Thoracic aorta (tissue), 2 donors: ENCODE measurements at places on chromosomes 2 and 18.
A peak's percentile ranks its signal among the peaks of the same experiment; 100 is the strongest.

- peak overlapping the region; percentile 44 for H3K4me3 ChIP-seq
- no peaks in the 10 kb centered on the region for H3K36me3 ChIP-seq
These were observed 69.6 kb downstream of the MAP4K4 start for GRCh38 chr2:101766871-101767739.

- no peaks in the 10 kb centered on the region for H3K36me3 ChIP-seq
- no peak overlapping the region for H3K4me3 ChIP-seq
- DNase-seq: no peak
- no peaks in the 10 kb centered on the region for H3K27me3 ChIP-seq
- no peak overlapping the region for H3K27ac ChIP-seq
These were observed 91.0 kb downstream of the TMEM185B start for GRCh38 chr2:120132190-120132589.

DNA sequence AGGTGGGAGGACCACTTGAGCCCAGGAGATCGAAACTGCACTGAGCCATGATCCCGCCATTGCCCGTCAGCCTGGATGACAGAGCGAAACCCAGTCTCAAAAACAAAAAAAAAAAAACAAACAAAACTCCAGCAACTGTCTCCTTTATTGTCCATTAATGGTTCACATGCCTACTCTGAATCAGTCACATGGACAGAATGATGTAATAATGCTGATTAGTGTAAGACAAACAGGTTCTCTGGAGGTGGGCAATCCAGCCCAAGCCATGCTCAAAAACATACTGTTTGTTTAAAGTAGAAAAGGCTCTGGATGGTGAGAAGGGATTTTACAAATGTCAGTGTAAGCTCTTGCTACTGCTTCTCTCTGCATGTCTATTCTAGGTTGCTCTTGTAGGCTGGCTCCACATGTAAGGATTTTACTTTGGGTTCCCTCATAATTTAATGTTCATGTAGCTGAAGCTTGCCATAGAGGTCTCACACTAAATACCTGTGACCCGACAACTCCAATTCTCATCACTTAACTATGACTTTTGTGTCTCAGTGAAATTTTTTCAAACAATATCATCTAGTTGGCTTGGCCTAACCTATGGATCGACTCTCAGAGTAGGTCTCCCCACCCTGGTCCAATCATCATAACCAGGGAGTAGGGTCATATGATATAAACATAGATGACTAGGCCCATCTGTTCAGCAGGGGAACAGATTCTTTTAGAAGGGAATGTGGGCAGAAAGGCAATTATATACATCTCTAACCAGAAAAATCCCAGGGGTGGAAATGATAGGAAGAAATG is 83.9 kb upstream of the SLC39A10 start:
- H3K4me3 ChIP-seq: no peak overlapping the region
- no peak for DNase-seq
- H3K36me3 ChIP-seq: no peaks in the 10 kb centered on the region
- H3K4me1 ChIP-seq: no peaks in the 10 kb centered on the region
- H3K27me3 ChIP-seq: no peaks in the 10 kb centered on the region

- DNase-seq: no peak
- H3K27me3 ChIP-seq: no peaks in the 10 kb centered on the region
- H3K27ac ChIP-seq: no peak overlapping the region
- no peaks in the 10 kb centered on the region for H3K36me3 ChIP-seq
These were observed 145.4 kb upstream of the SPOPL start for GRCh38 chr2:138356178-138356577.

GRCh38 chr2:57848723-57849122 is 197.9 kb upstream of the VRK2 start:
- no peak for DNase-seq
- no peaks in the 10 kb centered on the region for H3K27me3 ChIP-seq
- no peak overlapping the region for H3K27ac ChIP-seq
- H3K4me1 ChIP-seq: no peaks in the 10 kb centered on the region
- H3K4me3 ChIP-seq: no peak overlapping the region
- no peaks in the 10 kb centered on the region for H3K36me3 ChIP-seq

DNA sequence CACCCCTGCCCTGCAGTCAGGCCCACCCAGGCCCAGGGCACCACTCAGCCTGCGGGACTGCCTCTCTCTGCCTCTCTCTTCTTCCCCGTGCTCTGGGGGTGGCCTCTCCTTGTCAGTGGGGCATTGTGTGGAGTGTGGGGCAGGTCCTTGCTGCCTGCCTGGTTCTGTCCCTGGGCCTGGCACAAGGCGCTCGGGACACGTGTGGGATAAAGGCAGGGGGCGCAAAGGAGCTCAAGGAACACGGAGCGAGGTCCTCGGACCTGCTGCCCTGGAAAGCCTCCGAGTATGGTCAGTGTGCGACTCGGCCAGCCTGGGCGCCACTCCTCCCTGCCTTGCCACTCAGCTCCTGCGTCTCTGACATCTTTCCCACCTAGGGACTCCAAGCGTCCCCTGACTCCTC is 262.2 kb downstream of the HDAC4 start:
- no peak overlapping the region for H3K4me3 ChIP-seq
- peaks cover 5% of the 10 kb centered on the region for H3K4me1 ChIP-seq
- no peak for DNase-seq
- peaks cover 22% of the 10 kb centered on the region for H3K36me3 ChIP-seq
- no peak overlapping the region for H3K27ac ChIP-seq
- no peaks in the 10 kb centered on the region for H3K27me3 ChIP-seq

GRCh38 chr18:61825386-61825785 is 67.4 kb downstream of the RNF152 start:
- DNase-seq: no peak
- H3K27me3 ChIP-seq: no peaks in the 10 kb centered on the region
- H3K36me3 ChIP-seq: no peaks in the 10 kb centered on the region
- no peaks in the 10 kb centered on the region for H3K4me1 ChIP-seq
- H3K27ac ChIP-seq: no peak overlapping the region
- no peak overlapping the region for H3K4me3 ChIP-seq

- H3K36me3 ChIP-seq: no peaks in the 10 kb centered on the region
- H3K27me3 ChIP-seq: no peaks in the 10 kb centered on the region
- no peak overlapping the region for H3K4me3 ChIP-seq
- no peak overlapping the region for H3K27ac ChIP-seq
- no peak for DNase-seq
- no peaks in the 10 kb centered on the region for H3K4me1 ChIP-seq
These were observed 93.6 kb upstream of the HNMT start for GRCh38 chr2:137870682-137871081.

DNA sequence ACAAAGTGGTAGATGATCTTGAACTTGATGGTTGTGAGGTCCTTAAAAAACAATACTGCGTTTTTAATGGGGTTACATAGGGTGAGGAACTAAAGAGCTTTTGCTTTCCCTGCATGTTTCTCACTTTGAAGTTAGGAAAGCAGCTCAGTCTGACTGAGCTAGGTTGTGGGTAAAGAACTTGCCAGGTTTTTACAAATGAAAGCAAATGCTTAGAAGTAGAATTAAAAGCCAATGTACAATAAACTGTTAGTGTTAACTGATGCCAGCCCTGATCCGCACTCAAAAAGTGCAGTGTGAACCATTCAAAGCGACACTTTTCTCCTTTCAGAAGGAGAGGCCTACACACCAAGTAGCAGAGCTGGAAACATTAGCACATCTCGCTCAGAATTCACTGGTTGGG is 270.3 kb downstream of the AGPS start:
- no peaks in the 10 kb centered on the region for H3K36me3 ChIP-seq
- no peak for DNase-seq
- H3K4me1 ChIP-seq: no peaks in the 10 kb centered on the region

GRCh38 chr2:241833101-241833663 is 24.2 kb downstream of the NEU4 start:
- no peaks in the 10 kb centered on the region for H3K27me3 ChIP-seq
- H3K27ac ChIP-seq: no peak overlapping the region
- H3K36me3 ChIP-seq: no peaks in the 10 kb centered on the region

DNA sequence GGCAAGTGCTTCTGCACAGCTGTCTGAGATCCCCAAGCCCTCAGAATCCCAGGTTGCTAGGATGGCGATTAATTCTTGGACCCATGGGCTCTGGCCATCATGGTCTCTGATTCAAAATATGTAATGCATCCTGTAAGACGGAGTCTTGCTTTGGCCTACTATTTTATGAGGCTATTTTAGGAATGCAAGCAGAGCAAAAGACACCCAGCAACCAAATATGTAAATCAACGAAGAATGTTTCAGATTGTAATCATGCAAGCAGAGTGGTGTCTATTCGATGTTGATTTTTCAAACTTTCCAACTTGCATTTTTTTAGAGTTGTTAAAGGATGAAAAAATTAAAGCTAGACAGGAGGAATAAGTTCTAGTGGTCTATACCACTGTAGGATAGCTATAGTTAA is 154.8 kb downstream of the COL6A3 start:
- H3K27me3 ChIP-seq: no peaks in the 10 kb centered on the region
- DNase-seq: no peak
- peaks cover 41% of the 10 kb centered on the region for H3K4me1 ChIP-seq
- no peaks in the 10 kb centered on the region for H3K36me3 ChIP-seq

- H3K27ac ChIP-seq: no peak overlapping the region
- no peak for DNase-seq
These were observed 76.4 kb upstream of the TTC39C start for GRCh38 chr18:23938043-23938756.

DNA sequence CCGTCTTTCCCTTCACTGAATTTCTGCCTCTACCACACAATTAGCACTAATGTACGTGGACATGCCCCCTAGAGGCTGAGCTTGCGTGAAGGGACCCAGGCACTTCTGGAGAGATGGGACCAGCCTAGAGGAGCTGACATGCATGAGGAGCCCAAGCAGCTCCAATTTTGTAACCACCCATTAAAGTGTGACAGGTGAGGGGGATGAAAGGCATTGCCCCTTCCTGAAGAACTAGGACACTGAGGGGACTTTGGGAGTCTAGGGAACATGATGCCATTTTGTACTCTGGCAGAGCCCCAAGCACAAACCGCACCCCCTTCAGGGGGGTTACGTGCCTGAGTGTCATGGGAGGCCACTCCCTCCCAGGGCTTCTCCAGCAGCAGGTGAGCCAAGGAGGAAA is 63.6 kb downstream of the HNRNPLL start:
- no peak for DNase-seq
- no peak overlapping the region for H3K27ac ChIP-seq
- no peaks in the 10 kb centered on the region for H3K36me3 ChIP-seq
- no peak overlapping the region for H3K4me3 ChIP-seq
- no peaks in the 10 kb centered on the region for H3K4me1 ChIP-seq
- H3K27me3 ChIP-seq: no peaks in the 10 kb centered on the region

- H3K4me3 ChIP-seq: no peak overlapping the region
- no peaks in the 10 kb centered on the region for H3K27me3 ChIP-seq
- H3K4me1 ChIP-seq: peaks cover 69% of the 10 kb centered on the region
- no peak for DNase-seq
- no peak overlapping the region for H3K27ac ChIP-seq
These were observed 32.9 kb downstream of the SMAD7 start for GRCh38 chr18:48917579-48918517.

DNA sequence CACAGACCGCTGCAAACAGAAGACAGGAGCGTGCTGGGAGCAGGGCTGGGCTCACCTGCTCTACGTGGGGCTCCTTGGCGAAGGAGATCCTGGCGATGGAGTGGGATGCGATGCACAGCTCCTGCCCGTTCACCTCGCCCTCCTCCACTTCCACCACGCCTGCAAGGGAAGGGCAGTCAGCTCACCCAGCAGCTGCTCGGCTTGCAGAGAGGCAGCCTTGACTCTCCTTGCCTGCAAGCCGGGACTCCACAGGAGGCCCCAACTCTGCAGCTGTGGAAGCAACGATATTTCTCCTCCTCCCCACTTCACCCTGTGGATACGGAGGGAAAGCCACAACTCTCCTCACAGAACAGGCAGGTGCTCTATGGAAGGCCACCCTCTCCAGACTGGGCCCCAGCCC is 35.1 kb downstream of the THAP4 start:
- DNase-seq: no peak
- no peaks in the 10 kb centered on the region for H3K4me1 ChIP-seq
- H3K36me3 ChIP-seq: peaks cover 27% of the 10 kb centered on the region
- H3K27me3 ChIP-seq: no peaks in the 10 kb centered on the region
- no peak overlapping the region for H3K4me3 ChIP-seq
- H3K27ac ChIP-seq: no peak overlapping the region

DNA sequence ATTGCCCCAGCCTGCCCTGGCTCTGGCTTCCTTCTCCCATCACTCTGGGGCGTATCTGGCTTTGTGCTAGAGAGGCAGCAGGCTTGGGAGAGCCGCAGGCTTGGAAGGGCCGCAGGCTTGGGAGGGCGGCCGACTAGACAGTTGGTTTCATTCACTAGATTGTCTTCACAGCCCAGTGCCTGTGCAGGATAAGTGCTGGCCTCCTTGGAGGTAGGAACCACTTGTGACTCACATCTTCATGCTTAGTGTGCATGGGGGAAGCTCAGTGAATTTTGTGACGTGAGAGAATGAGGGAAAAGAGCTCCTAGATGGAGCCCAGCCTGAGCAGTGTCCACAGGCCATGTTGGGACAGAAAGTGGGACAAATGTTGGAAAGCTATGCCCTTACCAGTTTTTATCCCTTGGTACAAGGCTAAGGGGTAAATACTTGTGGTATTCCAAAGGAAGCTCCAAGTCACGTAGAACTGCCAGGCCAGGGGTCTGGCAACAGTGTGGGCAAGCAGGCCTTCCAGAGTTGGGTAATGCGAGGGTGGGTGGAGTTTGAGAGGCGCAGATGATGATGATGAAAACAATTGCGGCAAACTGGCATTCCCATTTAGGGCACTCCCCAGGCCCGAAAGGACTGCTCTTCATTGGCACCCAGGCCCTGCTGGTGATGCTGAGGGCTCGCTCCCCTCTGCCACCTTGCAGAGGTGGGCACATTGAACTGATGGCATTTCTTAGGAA is 100.1 kb downstream of the DDX1 start:
- H3K4me3 ChIP-seq: no peak overlapping the region
- no peak overlapping the region for H3K27ac ChIP-seq
- H3K27me3 ChIP-seq: no peaks in the 10 kb centered on the region
- H3K36me3 ChIP-seq: no peaks in the 10 kb centered on the region
- DNase-seq: no peak
- H3K4me1 ChIP-seq: no peaks in the 10 kb centered on the region

DNA sequence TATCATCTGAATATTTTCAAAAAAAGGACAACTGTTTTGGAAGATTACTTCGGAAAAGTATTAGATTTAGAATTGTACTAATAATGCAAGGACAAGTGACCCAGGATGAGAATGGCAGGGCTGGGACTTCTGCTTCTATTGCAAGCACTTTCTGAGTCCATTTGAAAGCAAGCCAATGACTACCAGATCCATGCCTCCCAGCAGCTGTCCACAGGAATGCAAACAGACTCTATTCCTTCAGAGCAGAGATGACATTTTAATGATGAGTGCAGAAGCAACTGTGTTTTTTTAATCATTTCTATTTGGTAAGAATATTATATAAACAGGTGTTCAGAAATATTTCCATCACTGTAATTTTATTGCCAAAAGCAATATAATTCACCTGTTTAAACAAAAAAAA is 456.7 kb downstream of the SOX11 start:
- H3K27me3 ChIP-seq: no peaks in the 10 kb centered on the region
- no peak overlapping the region for H3K27ac ChIP-seq
- H3K36me3 ChIP-seq: no peaks in the 10 kb centered on the region
- DNase-seq: no peak
- no peak overlapping the region for H3K4me3 ChIP-seq
- H3K4me1 ChIP-seq: no peaks in the 10 kb centered on the region

- no peaks in the 10 kb centered on the region for H3K4me1 ChIP-seq
- DNase-seq: no peak
- H3K27ac ChIP-seq: no peak overlapping the region
- no peaks in the 10 kb centered on the region for H3K27me3 ChIP-seq
These were observed 27.6 kb downstream of the TTR start for GRCh38 chr18:31619291-31619690.

GRCh38 chr2:86764661-86765309 is 25.9 kb downstream of the CD8A start:
- H3K4me1 ChIP-seq: no peaks in the 10 kb centered on the region
- no peak for DNase-seq
- H3K27ac ChIP-seq: no peak overlapping the region
- H3K4me3 ChIP-seq: no peak overlapping the region
- H3K27me3 ChIP-seq: no peaks in the 10 kb centered on the region
